Hematopoietic multipotent progenitor cell treated with erythropoietin and hydrocortisone succinate and interleukin-3 and kit ligand, for 17 days (in vitro differentiated cells): ENCODE measurements at places on chromosomes 6 and 20.
A peak's percentile ranks its signal among the peaks of the same experiment; 100 is the strongest.

GRCh38 chr6:87494761-87495422 is 22.1 kb downstream of the SLC35A1 start:
- DNase-seq = no peak

- DNase-seq = no peak
Observed at GRCh38 chr6:2432292-2432691, 186.9 kb upstream of the GMDS start.

GRCh38 chr6:2766767-2767656 is 1.8 kb downstream of the WRNIP1 start:
- peak; percentile 58 for DNase-seq

DNA sequence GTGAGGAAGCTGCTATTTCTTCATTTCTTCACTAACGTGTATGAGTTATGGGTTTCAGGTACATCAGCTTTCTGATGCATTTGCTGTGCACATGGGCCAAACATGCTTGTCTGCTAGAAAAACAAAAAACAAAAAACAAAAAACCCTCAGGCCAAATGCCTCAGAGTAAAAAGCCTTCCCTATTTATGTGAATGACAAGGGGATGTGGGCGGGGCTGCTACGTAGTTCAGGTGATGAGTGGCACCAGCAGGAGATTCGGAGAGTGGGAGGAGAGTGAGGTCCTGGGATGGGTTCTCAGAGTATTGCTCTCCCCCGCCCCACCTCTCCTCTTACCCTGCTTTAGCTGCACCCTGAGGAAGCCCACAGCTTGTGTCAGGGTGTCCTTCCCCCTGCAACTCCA is 596.8 kb upstream of the JAG1 start:
- no peak for DNase-seq

- DNase-seq = no peak
Observed at GRCh38 chr20:46126440-46127056, 8.4 kb downstream of the CD40 start.
